Calu3 (cell line): ENCODE measurements at places on chromosomes 5 and 9. TPM values are rescaled to one million over a fixed set of nuclear protein-coding genes. Genes with fewer than 3 reads are reported as not detected.

GRCh38 chr9:76897804-76898525, 7.9 kb downstream of the PRUNE2 start:
- peaks cover 62% of the 10 kb centered on the region for H3K27me3 ChIP-seq
- H3K27ac ChIP-seq: no peak overlapping the region
- DNase-seq: no peak
- H3K36me3 ChIP-seq: no peaks in the 10 kb centered on the region
- no peaks in the 10 kb centered on the region for H3K4me1 ChIP-seq
- no peak overlapping the region for H3K4me3 ChIP-seq

B4GALT7 gene
- 48.8 and 55.7 TPM in 2 replicates for total RNA-seq

PPP3R2 gene
- not detected in 2 replicates for total RNA-seq

GRCh38 chr9:124309667-124310084, 51.9 kb downstream of the NEK6 start:
- H3K4me3 ChIP-seq: peak overlapping the region; percentile 43
- peak; percentile 82 for DNase-seq
- H3K27me3 ChIP-seq: no peaks in the 10 kb centered on the region
- peaks cover 23% of the 10 kb centered on the region for H3K4me1 ChIP-seq

DNA sequence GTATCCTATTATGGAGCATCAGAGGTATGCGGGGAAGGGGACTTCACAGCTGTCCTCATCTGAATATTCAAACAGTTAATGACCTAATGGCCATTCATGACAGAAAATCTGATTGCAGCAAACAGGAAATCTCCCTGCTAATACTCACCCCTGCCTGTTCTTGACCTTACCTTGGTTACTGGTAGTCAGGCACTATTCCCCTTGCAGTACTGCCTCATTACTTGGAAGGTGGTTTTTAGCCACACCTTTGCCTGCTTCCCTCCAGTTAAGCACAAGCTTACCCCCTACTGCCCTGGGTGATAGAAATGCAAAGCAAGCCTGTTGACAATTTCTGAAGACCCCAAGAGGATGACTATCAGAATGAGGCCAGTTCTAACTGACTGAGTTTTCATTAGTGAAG, 332.4 kb downstream of the NTRK2 start:
- no peak for DNase-seq
- peaks cover 23% of the 10 kb centered on the region for H3K27me3 ChIP-seq
- no peaks in the 10 kb centered on the region for H3K36me3 ChIP-seq
- H3K4me1 ChIP-seq: peaks cover 8% of the 10 kb centered on the region
- no peak overlapping the region for H3K4me3 ChIP-seq

DNA sequence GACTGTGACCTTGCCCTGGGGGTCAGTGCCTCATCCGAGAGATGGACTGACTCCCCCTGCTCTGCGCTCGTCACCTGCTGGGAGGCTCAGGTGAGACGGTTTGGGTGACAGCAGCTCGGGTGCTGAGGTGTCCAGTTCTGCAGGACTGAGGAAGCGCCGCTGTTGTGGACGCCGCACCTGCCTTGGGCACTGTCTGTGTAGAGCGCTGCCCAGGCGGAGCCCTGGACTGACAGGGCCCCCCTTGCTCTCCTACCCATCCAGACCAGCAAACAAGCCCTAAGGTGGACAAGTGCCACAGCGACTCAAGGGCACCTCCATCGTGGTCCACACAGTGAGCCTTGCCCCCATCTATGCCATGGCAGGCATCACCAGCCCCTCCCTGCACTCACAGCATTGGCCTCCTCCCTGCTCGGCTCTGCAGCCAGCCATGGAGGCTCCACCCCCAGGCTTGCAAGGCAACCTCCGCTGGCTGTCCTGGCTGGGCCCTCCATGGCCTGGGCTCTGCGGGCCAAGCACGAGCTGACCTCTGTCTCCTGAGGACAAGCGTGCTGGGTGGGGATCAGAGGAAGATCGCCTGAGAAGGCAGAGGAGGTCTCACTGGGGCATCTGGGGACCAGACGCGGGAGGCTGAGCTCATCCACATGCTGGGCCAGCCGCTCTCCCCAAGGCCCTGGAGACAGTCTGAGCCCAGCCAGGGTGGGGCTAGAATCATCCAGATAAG, 87.1 kb upstream of the COL5A1 start:
- H3K4me1 ChIP-seq: no peaks in the 10 kb centered on the region
- H3K27me3 ChIP-seq: no peaks in the 10 kb centered on the region
- no peak for DNase-seq
- no peak overlapping the region for H3K27ac ChIP-seq
- H3K36me3 ChIP-seq: no peaks in the 10 kb centered on the region

DNA sequence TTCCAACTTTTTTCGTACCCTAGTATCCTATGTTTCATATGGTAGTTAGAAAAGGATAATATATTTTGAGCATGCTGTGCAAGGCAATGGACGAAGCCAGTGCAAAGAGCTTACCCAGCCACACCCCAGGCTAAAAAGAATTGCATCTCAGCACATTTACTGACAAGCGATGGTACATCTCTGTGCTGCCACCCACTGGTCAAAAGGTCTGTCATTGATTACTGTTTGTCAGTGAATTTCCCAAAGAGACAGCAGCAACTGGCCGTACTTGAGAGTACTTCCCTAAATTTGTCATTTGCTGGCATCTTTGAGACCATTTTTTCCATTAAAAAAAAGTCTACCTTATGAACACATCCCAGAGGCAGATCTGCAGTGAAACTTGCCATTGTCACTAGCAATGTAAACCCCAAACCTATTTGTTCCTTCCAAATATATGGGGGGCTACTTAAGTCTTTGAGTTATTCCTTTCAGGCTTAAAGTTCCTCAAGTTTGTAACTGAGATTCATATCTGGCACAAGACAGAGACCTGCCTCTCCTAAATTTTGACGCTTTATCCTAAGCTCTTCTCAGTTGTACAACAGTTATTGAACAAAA, 184.3 kb downstream of the CTNND2 start:
- H3K36me3 ChIP-seq: no peaks in the 10 kb centered on the region
- no peak overlapping the region for H3K27ac ChIP-seq
- no peak overlapping the region for H3K4me3 ChIP-seq
- H3K4me1 ChIP-seq: peaks cover 3% of the 10 kb centered on the region
- no peaks in the 10 kb centered on the region for H3K27me3 ChIP-seq

DNA sequence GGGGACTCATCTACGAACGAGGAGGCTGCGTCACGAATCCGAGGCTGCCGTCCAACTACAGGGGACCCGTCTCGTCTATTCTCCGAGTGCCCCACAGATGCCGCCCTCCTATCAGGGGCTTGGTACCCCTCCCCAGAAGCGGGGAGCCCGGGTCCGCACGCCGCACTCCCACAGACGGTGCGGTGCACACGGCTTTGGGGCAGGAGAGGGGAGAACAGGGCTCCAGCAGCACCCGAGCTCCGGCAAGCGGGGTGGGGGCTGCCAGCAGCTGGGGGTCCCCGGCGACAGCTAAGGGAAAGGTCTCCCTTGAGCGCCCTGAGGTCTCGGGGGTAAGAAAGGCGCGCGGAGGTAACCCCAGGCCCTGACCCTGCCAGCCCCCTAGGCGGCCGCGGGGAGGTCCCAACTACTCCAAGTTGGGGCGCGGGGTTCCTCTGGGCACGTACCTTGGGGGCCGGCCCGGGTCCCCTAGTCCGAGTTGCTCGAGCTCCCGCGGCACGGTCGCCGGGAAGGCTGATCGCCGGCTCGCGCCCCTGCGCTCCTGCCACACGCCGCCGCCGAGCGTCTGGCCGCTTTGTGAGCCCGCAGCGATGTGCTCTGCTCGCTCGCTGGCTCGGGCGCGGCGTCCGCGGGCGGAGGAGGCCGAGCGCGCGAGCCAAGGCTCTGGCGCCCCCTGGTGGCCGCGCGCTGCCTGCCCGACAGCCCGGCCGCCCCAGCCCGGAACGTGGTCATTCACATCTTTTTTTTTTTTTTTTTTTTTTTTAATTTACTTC, at the start of gene SPOCK1:
Gene SPOCK1 (minus strand): TSS at position 591 of the 770 bp plus-strand sequence.
- DNase-seq: peak; percentile 90
- H3K27ac ChIP-seq: no peak within 1 kb of the TSS
- H3K4me3 ChIP-seq: no peak within 1 kb of the TSS
- peaks cover 48% of the 10 kb centered on the region for H3K27me3 ChIP-seq
- H3K4me1 ChIP-seq: no peaks in the 10 kb centered on the region

- no peaks in the 10 kb centered on the region for H3K36me3 ChIP-seq
- H3K27ac ChIP-seq: no peak overlapping the region
- H3K4me3 ChIP-seq: peak overlapping the region; percentile 50
- peaks cover 4% of the 10 kb centered on the region for H3K27me3 ChIP-seq
- DNase-seq: no peak
- H3K4me1 ChIP-seq: no peaks in the 10 kb centered on the region
Observed at GRCh38 chr9:84101964-84102632, 121.5 kb downstream of the RMI1 start.

DNA sequence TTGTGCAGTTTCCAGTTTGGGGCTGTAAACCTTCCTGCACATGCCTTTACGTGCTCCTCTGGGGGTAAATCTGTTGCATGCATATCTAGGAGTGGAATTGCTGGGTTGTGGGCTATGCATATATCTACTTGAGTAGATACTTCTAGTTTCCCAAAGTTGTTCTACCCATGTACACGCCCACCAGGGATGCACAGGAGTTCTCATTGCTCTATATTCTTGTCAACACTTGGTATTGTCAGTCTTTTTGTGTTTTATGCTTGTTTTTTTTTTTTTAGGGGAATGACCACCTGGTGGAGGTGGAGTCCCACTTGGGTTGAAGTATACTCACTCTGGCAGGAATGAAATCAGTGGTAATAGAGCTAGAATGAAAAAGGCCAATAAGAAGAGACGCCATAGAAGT, 23.0 kb downstream of the FOXE1 start:
- DNase-seq: no peak
- H3K27me3 ChIP-seq: no peaks in the 10 kb centered on the region
- peaks cover 27% of the 10 kb centered on the region for H3K4me1 ChIP-seq
- peak overlapping the region; percentile 28 for H3K4me3 ChIP-seq

ECSCR gene
- total RNA-seq: not detected in 2 replicates

GRCh38 chr5:179768326-179769085, 25.3 kb upstream of the LTC4S start:
- DNase-seq: no peak
- no peak overlapping the region for H3K4me3 ChIP-seq
- no peak overlapping the region for H3K27ac ChIP-seq

- no peak overlapping the region for H3K27ac ChIP-seq
- DNase-seq: no peak
- H3K4me3 ChIP-seq: no peak overlapping the region
Observed at GRCh38 chr5:51472472-51472871, 89.2 kb downstream of the ISL1 start.

CCDC127 gene
- total RNA-seq: 7.3 and 7.8 TPM in 2 replicates

DNA sequence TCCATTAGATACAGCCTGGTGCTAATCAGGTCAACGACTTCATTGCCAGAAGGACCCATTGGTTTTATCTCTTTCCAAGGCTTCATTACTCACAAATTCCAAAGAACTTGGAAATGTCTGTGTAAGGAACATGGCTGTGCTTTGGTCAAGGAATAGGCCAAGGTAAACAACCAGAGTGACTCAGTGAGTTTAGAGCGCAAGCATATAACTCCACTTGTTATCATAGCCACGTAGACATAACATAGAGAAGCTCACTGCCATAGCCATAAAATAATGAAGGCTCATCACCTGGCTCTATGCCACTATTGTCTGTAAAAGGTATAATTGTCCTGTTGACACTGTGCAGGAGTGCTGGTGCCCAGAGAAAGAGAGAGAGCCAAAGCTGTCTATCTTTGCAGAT, 139.3 kb upstream of the PLCXD3 start:
- H3K27me3 ChIP-seq: no peaks in the 10 kb centered on the region
- no peaks in the 10 kb centered on the region for H3K36me3 ChIP-seq
- H3K27ac ChIP-seq: no peak overlapping the region
- H3K4me3 ChIP-seq: no peak overlapping the region
- H3K4me1 ChIP-seq: no peaks in the 10 kb centered on the region
- DNase-seq: no peak

FOXD4L4 gene
- total RNA-seq: 1.5 and 1.8 TPM in 2 replicates
